Endothelial cell of umbilical vein (primary cell): ENCODE measurements at places on chromosomes 3 and 15. TPM values are rescaled to one million over a fixed set of nuclear protein-coding genes. Genes with fewer than 3 reads are reported as not detected.

DNA sequence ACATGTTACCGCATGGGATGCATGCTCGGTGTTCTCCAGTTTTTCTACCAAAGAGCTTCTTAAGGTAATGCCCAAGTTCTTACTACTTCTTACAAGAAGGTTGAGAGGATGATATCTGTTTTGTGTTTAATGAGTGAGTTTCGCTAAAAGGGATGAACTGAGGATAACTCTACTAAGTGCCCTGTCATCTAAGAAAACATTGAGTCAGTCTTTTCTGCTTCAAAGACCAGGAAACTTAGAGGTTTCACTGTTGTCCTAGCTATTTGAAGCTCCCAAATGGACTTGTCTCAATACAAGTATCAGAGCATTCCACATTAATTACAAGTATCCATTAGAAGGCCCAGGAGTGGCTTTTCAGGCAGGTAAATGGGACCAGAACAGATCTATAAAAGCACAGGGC is 296.2 kb downstream of the KBTBD8 start:
- DNase-seq, result no peak

DNA sequence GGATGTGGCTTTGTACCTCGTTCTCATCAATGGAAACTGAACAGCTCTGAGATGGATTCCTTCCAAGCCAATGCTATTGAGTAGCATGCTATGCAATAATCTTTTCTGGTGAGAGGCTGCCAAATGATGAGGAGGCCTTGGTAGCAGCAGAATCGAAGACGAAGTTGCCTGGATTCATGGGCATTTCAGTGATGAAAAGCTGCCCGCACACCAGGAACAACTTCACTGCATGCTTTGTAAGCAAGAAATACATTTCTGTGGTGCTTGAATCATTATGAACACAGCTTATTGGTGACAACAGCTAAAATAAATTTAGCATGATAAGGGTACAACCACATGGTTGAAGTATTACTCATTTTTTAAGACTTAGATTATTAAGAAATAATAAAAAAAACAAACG is 246.8 kb upstream of the ROBO1 start:
- DNase-seq, result no peak

DNA sequence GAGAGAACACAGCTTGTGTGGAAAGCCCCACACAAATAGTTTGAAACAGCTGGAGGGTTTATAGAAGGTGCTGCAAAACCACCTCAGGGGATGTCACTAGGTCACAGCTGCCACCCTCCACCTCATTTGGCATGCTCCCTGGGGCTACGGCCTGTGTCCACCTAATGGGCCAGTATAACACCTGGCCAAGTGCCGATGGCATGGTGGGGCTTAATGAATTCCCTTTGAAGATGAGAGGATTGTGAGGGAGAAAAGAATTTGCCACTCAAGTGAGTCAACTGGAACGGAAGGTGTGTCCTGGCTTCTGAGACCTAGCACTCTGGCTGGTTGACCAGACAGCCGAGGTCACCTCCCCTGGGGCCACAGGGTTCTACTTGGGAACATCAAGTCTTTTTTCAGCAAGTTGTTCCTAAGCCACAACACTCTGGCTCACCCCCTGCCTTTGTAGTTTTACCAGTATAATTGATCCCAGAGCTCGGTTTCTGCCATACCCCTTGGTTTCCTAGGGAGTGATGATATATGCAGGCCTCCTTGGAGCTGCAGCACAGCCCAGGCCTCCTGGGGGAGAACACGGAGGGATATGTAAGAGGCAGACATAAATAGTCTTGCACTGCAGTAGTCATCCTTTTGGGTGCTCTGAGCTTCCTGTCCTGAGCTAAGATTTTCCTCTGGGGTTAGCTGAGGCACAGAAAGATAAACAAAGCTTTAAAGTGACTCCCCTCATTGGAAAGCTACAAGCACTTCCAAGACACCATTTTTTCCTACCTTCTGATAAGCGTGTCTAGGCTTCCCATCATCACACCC is 178.2 kb upstream of the LPP start:
- DNase-seq, result no peak

DNA sequence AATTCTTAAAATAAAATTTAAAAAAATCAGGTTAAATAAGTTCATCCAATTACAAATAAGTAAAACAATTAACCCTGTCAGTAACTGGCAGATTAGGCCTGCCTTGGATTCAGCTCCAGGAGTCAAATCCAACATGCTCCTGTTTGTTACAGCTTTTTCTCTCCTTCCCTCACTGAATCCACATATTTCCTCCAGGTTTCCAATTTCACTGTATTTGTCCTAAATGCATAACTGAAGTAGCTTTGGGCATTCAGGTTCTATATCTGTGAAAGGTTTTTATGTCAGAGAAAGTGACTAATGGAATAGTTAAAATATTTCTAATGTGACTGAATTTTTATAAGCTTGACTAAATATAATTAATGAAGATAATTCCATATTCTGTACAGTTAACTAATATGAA is 79.7 kb downstream of the IFT80 start:
- DNase-seq, result no peak

- no peak for DNase-seq
Observed at GRCh38 chr3:139311557-139311956, 32.3 kb upstream of the MRPS22 start.

- DNase-seq, result no peak
Observed at GRCh38 chr15:101387574-101387973, 92.5 kb upstream of the SNRPA1 start.

GRCh38 chr15:87724330-87724729 is 532.2 kb downstream of the NTRK3 start:
- no peak for DNase-seq

- peak; percentile 54 for DNase-seq
Observed at GRCh38 chr3:181326637-181327223, 337.2 kb upstream of the DNAJC19 start.

DNA sequence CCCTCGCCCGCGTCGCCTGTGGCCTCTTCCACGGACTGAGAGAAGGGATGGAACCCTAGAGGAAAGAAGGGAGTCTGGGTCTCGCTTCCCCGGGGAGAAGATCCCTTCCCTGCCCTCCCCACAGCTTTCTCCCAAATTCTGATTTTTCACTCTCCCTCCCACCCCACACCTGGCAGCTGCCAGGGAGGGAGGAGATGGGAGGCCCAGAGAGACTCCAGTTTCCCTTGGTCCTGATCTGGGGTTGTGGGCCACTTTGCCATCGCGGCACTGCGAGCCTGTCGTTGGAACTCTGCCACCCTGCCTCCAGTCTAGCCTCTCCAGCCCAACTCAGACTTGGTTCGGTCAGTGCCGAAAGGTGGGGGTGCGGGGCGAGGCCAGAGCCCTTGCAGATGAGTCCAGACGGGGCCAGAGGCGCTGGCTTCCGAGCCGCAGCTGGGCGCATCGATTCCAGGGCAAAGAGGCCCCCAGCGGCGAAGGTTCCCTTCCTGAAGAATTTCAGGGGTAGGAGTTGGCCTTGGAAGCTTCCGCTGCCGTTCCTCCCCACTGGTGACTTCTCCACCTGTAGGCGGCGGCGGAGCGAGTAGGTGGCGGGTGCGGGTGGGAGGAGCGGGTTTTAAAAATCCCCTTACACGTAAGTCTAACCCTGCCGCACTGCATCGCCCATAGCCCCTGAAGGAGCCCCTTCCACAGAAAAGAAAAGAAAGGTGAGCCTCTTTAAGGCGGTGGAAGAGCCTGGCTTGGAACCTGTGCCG is 5.2 kb downstream of the WNT5A start:
- no peak for DNase-seq

DNA sequence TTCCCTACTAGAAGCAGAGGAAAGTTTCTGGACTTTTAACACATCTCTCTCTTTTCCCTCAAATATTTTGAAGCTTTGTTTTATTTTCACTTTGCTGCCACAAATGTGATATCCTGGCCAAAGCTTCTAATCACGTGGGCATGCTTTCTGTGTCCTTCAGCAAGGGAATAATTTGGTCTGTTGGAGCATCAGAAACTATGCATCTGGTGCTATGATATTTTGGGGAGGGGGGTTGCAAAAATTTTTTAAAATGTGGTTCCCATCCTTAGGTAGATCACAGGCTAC is 254.2 kb downstream of the GAP43 start:
- DNase-seq, result peak; percentile 1

DNA sequence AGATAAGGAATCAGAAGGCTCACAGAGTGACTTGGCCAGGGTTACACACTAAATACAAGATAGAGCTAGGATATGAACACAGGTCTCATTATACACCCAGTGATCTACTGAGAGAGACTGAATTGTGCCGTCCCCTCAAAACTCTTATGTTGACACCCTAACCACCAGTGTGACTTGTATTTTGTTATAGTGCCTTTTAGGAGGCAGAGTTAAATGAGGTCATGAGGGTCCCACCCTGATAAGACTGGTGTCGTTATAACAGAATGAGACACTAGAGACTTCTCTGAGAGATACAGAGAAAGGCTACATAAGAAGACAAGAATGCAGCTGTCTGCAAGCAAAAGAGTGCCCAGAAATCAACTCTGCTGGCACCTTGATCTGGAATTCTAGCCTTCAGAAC is 12.6 kb downstream of the KPNA1 start:
- no peak for DNase-seq

DNA sequence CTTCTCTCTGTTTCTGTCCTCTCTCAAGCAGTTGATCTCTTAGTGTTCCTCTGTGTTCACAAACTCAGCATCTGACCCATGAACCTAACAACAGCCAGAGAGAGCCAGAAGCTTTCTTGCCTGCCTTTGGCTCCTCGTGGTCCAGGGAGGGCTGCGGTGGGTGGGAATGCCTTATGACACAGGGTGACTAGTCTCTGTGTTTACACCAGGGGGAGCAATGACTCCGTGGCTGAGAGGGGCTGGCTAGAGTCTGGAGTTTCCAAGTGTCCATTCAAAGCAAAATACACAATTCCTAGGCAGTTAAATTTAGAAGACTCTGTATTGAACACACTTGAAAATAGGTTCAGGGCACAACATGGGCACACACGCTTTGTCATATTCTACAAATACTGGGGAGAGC is 370.0 kb upstream of the FRG2C start:
- no peak for DNase-seq

DNA sequence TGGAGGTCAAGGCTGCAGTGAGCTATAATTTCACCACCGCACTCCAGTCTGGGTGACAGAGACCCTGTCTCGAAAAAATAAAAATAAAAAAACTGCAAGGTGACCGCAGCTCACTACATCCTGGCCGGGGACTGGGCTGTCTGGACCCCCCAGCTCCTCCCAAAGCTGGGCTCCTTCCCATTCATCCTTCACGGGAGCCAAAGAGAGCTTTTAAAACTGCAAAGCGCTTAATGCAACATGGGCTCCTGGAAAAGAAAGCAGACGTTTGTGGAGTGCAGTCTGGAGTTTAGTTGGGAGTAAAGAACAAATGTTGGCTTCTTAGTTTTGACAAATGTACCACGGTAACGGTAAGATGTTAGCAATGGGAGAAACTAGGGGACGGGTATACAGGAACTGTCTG is 12.1 kb downstream of the PLXND1 start:
- DNase-seq, result no peak

GRCh38 chr15:61750271-61751084 is 309.8 kb downstream of the VPS13C start:
- no peak for DNase-seq

DNA sequence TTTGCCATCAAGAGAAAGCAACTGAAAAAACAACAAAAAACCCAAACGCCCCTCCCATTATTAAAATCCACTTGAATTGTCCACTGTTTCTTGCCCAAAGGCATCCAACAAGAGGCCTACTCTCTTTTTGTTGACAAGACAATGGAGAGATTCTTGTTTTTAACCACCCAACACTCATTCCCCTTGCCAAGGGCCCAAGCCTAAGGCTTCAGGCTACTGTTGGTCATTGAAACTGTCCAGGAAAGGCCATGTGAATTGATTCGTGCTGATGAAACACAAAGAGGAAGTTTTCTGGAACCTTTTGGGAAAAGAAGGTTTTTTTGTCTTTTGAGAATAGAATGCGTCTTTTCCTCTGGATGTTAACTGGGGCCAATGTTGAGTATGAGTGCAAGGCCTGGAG is 157.4 kb upstream of the PFN2 start:
- no peak for DNase-seq

DNA sequence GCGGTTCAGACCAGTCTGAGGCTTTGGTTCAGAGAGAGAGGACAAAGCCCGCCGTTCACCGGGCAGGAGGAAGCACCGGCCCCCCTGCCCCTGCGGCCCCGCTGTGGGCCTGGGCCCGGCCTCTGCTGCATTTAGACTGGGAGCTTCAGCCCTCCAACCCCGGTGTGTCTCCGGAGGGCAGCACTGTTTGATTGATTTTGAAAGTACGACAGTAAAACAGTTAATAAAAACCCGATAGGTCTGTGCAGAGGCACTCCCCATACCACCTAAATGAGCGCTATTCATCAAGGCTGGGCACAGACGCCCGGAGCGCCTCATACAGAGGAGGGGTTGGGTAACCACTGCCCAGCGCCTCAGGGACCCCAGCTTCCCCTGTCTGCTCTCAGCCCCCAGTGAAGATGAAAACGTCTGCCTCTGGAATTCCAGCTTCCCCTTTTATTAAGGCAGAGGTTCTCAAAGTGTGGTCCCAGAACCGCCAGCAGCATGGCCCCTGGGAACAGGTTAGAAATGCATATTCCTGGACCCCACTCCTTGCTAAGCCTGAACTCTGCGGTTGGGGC is 256.7 kb upstream of the TLE3 start:
- DNase-seq, result no peak

GRCh38 chr15:98998279-98998678 is 9.3 kb downstream of the PGPEP1L start:
- DNase-seq, result no peak

The PLA2G4B gene
- total RNA-seq, result 4.0 and 5.6 TPM in 2 replicates

The MON1A gene
- total RNA-seq, result 17.0 and 17.5 TPM in 2 replicates

The GALK2 gene
- total RNA-seq, result 31.3 and 34.6 TPM in 2 replicates

The GPR15 gene
- not detected in 2 replicates for total RNA-seq

The CCR8 gene
- not detected in 2 replicates for total RNA-seq

The SOX14 gene
- not detected in 2 replicates for total RNA-seq
